Gastroesophageal sphincter (tissue), 4 donors: ENCODE measurements at places on chromosomes 3 and 15. TPM values are rescaled to one million over a fixed set of nuclear protein-coding genes. Genes with fewer than 3 reads are reported as not detected.

DNA sequence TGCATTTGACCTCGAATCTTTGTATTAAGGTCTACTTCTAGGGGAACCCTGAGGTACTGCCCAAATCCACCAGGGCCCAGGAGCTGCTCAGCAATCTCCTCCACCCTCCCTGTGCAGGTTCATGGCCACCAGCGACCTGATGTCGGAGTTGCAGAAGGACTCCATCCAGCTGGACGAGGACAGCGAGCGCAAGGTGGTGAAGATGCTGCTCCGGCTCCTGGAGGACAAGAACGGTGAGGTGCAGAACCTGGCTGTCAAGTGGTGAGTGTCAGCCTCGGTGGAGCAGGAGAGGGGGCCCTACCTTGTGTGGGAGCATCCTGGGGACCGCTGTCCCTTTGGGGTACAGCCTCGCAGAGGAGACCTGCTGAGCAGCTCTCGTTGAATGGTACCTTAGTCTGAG, 6.9 kb downstream of the CAND2 start:
- ATAC-seq: no peak

- ATAC-seq: peak; percentile 46
These were observed 129.8 kb downstream of the NSMCE3 start for GRCh38 chr15:29139540-29140459.

- no peak for ATAC-seq
These were observed 32.4 kb upstream of the IGF2BP2 start for GRCh38 chr3:185857208-185857607.

ENTPD3 gene
- not detected for total RNA-seq

CCK gene
- 0.93 TPM for total RNA-seq

GABRG3 gene
- total RNA-seq: not detected

LRRC31 gene
- not detected for total RNA-seq
